ENCODE measurements at places on chromosomes 11 and 22. TPM values are rescaled to one million over a fixed set of nuclear protein-coding genes. Genes with fewer than 3 reads are reported as not detected.

Gene APOA4
- total RNA-seq: not detected

Gene CYP2D6
- total RNA-seq: 0.12 TPM

Gene FAR1
- 45.3 TPM for total RNA-seq

Gene DEFB131B
- not detected for total RNA-seq

Gene EXT2
- total RNA-seq: 143 TPM

Gene C22orf42
- total RNA-seq: not detected

Gene TMPRSS6
- not detected for total RNA-seq

Gene SESN3
- 22.6 TPM for total RNA-seq

Gene FEN1
- 18.6 TPM for total RNA-seq

Gene BTG4
- not detected for total RNA-seq
